ENCODE measurements at places on chromosomes 7 and 10.

- DNase-seq: no peak
Measured at GRCh38 chr7:2751086-2751485, 63.1 kb downstream of the AMZ1 start.

DNA sequence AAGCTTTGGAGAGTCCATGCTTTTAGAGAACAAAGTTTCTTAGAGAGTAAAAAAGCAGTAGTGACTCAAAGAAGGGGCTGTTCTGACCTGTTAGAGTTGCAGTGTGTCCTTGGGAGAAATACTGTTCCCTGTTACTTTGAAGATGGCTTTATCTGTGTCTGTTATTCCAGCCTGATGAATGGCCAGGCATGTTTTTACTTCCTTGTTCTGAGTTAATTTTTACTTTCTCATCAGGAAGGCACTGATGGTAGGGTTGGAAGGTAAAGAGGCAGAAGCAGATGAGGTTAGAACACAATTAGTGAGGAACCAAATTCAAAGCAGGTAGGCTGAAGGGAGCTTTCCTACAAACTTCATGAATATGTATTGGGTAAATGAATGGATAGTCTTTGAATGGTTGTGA, 138.5 kb upstream of the PRKCQ start:
- DNase-seq: no peak

DNA sequence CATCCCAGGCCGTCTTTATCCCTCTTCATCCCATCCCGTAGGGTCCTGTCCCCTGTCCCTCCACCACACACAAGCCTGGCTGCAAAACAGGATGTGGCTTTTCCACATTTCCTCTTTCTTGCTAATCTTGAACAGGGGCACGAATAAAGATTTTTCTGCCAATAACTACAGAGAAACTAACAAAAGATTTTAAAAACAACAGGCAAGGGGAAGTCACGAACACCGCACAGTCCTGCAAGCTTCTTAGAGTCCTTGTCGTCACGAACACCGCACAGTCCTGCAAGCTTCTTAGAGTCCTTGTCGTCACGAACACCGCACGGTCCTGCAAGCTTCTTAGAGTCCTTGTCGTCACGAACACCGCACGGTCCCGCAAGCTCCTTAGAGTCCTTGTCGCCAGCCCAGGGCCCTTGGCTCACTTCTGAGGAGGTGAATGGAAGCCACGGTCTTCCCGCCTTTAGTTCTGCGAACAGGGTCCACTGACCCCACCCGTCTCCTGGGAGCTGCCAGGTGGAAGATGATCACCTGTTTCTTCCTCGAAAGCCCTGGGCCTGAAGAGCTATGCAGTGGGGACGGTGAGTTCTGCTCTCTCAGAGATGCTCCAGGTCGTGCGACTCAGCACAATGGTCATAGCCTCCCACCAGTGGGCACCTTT, 10.3 kb upstream of the INSIG1 start:
- DNase-seq: no peak

- DNase-seq: no peak
Measured at GRCh38 chr7:28375729-28376128, 36.6 kb upstream of the CREB5 start.

DNA sequence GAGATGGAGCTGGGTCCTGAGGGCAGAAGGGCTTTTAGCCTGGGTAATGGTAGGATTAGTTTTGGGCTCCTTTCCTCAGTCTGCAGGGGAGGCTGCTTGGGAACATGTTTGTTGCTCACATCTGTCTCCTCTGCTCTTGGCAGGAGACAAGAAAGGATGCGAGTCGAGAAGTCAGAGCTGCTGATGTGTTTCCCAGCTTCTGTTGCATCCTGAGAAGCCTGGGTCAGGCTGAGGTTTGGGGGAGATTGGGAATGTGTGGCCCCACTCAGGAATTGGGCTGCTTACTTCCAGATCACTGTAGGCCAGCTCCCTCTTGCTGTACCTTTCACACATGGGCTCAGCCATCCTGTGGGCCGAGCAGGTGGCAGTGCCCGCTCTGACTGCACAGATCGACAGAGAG, 79.2 kb downstream of the CCNY start:
- DNase-seq: no peak

GRCh38 chr10:24826009-24826408, 102.3 kb upstream of the ARHGAP21 start:
- DNase-seq: no peak

GRCh38 chr10:11437391-11438142, 173.9 kb downstream of the USP6NL start:
- no peak for DNase-seq

DNA sequence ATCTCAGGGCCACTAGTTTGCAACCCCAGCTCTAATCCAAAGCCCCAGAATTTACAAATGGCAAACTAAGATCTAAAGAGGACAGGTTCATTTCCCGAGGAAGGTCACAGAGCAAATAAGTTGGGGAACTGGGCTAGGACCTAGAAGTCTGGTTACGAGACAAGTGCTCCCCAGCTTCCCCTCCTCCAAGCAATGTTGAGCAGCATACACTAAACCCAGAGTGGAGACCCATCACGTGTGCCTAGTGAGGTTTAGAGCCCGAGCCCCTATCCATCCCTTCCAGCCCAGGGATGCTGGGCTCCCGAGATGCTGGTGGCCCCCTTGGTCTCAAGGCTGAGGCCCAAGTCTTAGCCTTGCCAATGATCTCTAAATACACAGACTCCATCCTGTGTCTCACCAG, 209.5 kb upstream of the ZMIZ1 start:
- DNase-seq: no peak

DNA sequence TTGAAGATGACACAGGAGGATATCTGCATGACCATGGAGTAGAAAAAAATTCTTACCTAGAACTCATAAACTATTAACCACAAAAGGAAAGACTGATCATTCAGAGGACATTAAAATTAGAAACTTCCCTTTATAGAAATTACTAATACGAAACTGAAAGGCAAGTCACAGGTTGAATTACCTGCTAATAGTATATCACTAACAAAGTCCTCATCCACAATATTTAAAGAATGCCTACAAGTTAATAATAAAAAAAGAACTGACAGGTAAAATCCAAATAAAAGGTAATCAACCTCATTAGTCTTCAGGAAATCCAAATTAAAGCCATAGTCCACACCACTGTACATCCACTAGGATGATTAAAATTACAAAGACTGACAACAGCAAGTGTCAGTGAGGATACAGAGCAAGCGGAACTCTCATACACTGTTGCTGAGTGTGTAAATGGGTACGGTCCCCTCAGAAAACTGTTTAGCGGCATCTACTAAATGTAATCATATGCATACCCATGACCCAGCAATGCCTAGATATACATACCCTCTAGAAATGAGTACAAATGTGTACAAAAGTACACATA, 71.2 kb downstream of the ARHGAP21 start:
- no peak for DNase-seq

DNA sequence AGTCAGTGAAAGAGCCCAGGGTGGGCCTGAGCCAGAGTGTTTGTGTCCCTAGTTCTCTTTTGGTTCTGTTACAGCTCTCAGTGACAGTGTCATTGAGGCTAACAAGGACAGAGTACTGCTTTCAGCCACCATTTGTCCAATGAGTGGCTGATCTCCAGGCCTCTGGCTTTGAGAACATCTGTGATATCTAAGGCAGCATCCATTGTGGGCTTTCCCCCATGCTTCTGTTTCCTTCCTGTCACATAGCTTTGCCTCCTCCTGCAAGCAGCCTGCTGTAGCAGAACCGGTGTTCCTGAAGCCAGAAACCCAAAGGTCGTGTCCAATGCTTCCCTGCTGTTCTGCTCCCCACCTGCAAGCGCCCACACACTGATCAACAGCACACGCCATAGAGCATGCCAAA, 68.4 kb downstream of the IKZF1 start:
- no peak for DNase-seq

- no peak for DNase-seq
Measured at GRCh38 chr10:49273626-49274025, 25.3 kb upstream of the C10orf71 start.

- no peak for DNase-seq
Measured at GRCh38 chr7:90858546-90858945, 262.4 kb downstream of the CDK14 start.

DNA sequence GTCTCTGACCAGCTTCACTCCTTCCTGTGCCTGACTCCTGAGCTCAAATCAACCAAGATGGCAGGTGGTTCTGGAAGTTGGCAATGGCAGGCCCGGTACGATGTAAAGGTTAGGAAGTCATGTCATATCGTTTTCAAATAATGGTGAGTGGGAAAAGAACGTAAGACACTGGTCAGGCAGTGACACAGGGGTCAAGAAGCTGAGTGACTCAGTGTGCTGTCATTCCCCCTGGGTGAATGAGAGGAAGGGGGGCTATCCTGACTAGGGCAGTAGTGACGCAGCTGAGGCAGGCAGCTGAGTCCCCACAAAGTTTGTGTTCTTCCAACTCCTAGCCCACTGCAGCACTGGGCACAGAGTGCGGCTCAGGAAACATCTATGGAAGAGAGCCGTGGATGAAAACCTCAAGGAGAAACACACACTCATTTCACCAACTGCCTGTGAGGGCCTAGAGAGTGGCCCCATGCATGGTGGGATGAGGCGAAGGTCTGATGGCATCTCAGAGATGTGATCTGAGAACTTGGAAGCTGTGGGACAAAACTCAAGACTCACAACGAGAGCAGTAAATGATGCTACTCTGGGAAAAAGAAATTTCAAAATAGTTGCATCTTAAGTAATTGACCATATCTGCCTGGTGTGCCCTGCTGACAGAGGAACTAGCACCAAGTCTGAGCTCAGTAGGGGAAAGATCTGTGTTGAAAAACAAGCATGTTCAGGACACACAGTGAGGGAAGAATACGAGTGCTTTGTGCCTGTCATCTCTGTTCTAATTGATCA, 23.2 kb downstream of the CREB3L2 start:
- no peak for DNase-seq

GRCh38 chr7:87876869-87877234, 559 bp downstream of the DBF4 start:
- DNase-seq: peak; percentile 11

GRCh38 chr10:33008499-33009243, 50.6 kb upstream of the ITGB1 start:
- DNase-seq: no peak

DNA sequence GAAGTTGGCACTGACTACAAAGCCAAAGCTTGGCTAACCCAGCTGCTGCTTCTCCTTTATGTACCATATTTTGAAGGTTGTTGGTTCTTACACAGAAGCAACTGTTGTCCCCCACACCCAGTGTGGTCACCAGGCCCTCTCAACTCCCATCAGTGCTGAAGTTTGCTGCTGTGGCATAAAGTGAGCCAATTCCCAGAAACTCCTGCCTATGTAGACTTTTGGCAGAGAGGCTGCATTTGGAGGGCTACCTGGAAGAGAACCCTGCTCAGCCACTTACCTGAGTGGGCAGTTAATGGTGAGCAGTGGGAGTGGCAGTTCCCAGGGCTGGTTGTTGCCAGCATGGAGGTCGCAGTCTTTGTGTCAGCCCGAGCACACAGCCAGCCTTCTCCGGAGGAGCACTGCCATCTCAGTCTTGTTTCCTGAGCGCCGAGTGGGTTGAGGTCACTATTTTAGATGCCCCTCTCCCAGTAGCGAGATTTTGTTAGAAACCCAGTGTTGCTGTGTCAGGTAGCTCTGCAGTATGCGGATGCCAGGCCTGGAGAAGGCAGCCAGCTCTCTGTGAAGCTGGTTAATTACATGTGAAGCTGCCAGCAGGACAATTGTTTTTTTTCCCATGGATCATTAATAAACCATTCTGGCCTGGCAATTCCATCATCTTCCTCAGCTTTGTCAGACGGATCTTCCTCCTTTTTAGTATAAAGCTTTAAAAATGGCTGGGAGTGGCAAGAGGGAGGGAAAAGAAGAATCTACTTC, 24.5 kb downstream of the LRRC4 start:
- DNase-seq: no peak

DNA sequence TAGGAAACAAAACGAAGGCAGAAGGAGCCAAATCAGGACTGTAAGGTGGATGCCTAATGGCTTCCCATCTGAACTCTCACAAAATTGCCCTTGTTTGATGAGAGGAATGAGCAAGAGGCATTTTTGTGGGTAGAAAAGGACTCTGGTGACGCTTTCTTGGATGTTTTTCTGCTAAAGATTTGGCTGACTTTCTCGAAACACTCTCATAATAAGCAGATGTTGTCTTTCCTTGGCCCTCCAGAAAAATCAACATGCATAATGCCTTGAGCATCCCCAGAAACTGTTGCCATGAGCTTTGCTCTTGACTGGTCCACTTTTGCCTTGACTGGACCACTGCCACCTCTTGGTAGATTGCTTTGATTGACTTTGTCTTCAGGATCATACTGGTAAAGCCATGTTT, 13.5 kb downstream of the PTPN12 start:
- no peak for DNase-seq

GRCh38 chr7:107408349-107408748, 61.5 kb upstream of the GPR22 start:
- DNase-seq: no peak

DNA sequence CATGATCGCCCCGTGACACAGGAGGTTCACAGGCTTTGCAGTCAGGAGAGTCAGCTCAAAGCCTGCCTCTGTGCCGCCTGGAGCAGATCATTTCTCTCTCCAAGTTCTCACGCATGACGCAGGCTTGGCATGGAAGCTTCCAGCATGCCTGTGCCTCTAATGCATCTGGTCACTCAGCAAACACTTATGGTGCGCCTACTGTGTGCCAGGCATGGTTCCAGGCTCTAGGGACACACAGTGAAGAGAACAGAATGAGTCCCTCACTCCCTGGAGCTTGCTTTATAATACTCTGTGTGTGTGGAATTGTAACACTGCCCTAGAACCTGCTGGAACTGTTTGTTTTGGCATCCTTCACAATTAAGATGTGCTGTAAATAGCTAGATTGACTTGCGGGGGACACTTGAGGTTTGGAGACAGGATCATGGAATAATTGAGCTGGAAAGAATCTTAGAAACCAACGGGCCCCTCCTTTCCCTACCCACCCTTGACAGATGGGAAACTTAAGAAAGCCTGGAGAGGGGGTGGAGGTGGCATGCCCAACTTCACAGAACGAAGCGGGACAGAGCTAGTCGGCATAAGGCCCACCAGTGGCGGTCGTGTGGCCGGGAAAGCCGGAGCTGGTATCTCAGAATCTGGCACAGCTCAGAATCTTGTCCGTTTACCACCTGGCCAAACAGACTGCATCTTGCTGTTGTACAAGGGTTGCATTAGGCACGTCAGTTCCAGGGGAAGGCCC, 4.6 kb upstream of the MYH16 start:
- no peak for DNase-seq

GRCh38 chr10:60236869-60237524, 152.7 kb downstream of the ANK3 start:
- no peak for DNase-seq
